ELF-1 (cell line): ENCODE measurements at places on chromosomes 13 and 19.
A peak's percentile ranks its signal among the peaks of the same experiment; 100 is the strongest.

DNA sequence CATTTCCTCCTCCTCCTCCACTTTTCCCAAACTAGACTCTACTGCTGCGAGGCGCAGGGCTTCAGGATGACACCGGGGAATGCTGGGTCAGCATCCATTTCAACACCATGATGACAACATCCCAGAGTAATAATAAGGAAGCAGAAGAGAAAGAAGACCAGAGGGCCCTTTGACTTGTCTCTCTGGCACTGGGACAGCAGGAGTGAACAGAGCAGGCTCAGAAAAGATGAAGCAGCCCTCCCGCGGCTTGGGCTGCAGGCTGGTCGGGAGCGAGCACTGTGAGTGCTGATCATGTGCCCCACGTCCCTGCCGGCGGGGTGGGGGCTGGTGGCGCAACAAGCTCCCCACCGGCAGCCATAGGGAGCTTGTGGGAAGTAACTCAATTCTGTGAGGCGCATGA lies 30.5 kb downstream of the RANBP3 start:
- no peak for DNase-seq

GRCh38 chr19:52739576-52739975 lies 4.7 kb upstream of the ZNF611 start:
- no peak for DNase-seq

GRCh38 chr19:49294401-49294800 lies 30.6 kb downstream of the SLC6A16 start:
- no peak for DNase-seq

- DNase-seq: no peak
Observed at GRCh38 chr19:8511573-8512101, 2.3 kb downstream of the ZNF414 start.

DNA sequence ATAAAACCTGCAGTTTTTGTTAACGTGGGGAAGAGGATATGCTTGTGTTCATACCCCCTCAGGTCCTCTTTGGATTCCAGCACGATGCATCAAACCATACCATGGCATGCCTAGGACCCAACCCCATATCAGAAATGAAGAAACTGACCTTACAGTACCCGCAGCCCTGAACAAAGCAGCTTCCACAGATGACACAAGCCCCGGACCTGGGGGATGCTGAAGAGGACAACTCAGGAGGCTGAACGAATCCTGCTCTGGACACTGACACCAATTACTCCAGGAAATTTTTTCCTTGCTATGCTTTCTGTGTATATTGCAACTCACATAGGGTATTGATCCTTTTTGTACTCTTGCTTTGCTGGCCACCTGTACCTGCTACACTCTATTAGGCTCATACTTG lies 129.6 kb downstream of the ZNF675 start:
- DNase-seq: no peak

DNA sequence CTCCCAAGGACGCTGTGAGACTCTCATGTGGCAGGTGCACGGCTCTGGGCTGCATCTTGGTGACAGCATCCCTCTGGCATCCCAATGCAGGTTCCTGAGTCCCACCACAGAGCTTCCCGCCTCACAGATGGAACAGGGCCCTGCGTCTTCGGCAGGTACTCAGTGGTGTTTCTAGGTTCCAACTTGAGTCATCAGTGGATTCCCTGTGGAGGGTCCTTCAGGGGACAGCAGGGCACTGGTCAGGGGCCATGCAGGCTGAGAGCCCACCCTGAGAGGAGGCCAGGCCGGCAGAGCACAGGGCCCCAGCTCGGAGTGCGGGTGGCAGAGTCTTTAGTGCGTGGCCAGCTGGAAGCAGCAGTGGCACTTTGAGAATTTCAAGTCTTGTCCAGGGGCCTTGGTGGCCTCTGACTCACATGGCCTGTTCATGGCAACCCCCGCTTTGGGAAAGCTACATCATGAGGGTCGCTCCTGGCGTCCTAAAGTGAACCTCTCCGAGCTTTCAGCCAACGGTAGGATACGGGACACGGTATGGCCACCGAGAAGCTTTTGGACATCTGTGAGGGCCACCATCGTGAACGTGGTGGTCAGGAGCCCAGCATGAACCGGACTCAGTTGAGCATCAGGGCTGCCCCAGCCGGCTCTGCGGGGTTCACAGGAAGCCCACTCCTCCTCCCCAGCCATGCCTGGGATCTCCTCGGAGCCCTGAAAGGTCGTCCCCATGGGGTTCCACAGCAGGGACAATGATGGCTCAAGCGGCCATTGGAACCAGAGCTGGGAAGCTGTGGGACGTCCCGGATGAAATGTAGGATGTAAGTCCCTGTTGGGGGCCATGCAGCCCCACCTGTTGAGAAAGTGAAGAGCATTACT lies 72.0 kb upstream of the MCF2L start:
- DNase-seq: no peak

DNA sequence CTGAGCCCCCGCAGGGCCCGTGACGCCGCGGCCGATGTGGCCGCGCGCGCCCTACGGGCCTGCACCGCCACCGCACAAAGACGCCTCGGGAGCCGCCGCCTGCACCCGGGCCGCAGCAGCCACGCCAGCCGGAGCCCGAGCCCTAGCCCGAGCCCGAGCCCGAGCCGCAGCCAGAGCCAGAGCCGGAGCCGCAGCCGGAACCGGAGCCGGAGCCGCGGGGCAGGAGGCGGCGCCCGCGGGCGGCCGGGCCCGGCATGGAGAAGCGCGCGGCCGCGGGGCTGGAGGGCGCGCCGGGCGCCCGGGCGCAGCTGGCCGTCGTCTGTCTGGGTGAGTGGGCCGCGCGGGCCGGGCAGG lies 379 bp downstream of the LRP3 start:
- no peak for DNase-seq

GRCh38 chr13:41075034-41075433 lies 13.7 kb downstream of the WBP4 start:
- DNase-seq: no peak

- DNase-seq: no peak
Observed at GRCh38 chr13:26411206-26411605, 146.3 kb upstream of the WASF3 start.

DNA sequence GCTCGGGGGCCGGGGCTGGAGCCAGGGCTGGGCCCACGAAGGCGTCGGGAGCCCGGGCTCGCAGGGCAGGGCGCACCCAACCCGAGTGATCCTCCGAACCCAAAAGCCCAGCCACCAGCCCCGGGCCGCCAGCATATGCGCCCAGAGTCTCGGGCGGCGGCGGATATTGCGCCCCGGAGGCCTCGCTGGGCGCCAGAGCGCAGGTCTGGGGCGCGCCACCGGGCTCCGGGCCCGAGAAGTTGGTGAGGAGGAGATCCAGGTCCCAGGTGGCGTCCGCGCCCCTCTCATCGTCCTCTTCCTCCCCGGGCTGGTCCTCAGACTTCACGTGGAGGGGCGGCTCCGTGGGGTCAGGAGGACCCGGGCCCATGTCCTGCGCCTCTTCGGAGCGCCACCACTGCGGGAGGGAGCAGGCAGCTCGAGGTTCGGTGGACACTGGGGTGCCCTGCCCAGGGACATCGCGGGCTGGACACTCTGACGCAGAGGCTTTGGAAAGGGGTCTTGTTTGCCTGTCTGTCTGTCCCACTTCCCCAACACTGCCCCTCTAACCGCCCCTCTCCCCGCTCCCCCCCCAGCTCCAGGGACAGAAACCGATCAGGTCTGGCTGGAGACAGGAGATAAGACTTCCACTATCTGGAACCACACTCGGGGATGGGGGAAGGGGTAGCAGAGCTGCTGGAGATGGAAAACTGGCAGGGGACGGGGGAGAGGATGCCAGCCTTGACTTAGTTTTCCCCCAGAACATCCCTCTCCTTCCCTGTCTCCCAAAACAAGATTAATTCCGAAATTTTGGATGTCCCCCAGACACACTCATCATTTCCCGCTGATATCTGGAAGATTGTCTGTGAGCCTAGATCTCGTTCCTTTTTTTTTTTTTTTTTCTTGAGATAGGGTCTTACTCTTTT lies 1.0 kb downstream of the KLF1 start:
- peak; percentile 27 for DNase-seq

- DNase-seq: peak; percentile 16
Observed at GRCh38 chr19:33304760-33305647, 2.7 kb upstream of the CEBPA start.
